ENCODE measurements at places on chromosomes 6 and 20.

DNA sequence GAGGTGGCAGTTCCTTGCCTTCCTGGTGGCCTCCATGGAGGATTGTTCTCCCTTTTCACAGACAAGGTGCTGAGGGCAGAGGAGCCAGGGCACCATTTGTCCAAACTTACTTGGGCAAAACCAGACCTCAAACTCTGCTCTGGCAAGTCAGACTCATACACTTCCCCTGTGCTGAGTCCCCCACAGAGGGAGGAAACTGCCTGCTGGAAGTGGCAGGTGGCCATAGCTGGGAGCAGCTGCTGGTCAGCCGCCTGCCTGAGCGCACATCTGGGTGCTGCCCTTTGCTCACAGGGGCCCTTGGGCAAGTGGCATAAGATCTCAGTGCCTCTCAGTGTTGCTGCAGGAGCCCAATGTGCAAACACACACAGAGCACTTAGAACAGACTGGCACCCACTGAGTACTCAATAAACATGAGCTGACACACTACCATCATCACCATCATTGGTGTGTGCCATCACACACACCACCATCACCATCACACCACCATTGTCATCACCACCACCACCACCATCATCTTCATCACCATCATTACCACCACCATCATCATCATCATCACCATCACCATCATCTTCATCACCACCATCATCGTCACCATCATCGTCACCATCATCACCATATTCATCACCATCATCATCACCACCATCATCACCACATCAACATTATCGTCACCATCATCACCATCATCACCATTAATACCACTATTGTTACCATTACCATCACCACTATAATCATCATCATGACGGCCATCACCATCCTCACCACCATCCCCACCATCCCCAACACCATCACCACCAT, 17.6 kb downstream of the NOL4L start:
- DNase-seq = no peak

DNA sequence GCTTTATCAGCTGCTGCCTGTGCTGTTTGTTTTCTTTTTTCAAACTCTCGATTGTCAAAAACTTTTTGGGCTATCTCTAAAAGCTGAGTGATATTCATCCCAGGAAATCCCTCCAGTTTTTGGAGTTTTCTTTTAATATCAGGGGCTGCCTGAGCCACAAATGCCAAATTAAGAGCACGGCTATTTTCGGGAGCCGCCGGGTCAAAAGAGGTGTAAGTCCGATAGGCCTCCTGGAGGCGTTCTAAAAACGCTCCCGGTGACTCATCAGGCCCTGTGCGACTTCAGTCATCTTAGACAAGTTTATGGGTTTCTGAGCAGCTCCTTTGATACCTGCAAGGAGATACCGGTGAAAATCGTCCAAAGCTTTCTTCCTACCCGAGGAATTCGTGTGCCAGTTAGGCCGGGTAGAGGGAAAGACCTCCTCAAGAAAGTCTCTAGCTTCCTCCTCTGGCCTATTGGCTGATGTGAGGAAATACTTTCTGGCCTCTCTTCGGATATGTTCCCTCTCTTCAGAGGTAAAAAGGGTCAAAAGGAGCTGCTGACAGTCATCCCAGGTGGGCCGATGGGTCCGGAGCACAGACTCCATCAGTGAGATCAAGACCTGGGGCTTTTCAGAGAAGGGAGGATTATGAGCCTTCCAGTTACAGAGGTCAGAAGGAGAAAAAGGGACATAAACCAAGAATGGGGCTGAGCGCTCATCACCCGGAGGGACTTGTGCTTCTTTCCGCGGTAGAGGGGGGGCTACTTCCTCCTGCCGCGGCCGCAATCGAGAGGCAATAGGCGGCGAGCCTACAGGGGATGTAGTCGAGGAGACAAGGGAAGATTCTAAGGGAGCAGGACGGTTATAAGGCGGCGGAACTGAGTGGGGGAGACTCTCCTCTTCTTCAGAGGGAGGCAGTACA, 151.1 kb downstream of the TRIM27 start:
- DNase-seq = no peak

- DNase-seq = no peak
Observed at GRCh38 chr20:35243986-35244385, 17.5 kb downstream of the MMP24 start.

DNA sequence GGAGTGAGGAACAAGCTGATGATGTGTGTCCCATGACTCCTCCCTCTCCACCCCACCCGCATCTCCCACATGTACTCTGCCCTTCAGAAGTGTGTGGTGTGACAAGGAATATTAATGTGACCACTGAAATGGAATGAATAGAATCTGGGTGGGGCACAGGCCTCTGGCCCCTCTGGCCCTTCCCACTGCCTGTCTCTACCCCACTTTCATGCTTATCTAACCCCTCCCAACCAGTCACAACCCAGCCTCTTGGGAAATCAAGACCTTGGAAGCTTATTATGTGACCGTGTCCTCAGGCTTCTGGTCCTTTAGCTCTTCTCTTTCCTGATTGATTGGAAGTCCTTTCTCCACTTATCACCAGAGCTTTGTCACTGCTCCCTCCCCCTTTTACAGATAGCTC, 312.2 kb upstream of the SOX4 start:
- no peak for DNase-seq

GRCh38 chr20:23932256-23932655, 52.7 kb upstream of the CST5 start:
- DNase-seq = no peak

DNA sequence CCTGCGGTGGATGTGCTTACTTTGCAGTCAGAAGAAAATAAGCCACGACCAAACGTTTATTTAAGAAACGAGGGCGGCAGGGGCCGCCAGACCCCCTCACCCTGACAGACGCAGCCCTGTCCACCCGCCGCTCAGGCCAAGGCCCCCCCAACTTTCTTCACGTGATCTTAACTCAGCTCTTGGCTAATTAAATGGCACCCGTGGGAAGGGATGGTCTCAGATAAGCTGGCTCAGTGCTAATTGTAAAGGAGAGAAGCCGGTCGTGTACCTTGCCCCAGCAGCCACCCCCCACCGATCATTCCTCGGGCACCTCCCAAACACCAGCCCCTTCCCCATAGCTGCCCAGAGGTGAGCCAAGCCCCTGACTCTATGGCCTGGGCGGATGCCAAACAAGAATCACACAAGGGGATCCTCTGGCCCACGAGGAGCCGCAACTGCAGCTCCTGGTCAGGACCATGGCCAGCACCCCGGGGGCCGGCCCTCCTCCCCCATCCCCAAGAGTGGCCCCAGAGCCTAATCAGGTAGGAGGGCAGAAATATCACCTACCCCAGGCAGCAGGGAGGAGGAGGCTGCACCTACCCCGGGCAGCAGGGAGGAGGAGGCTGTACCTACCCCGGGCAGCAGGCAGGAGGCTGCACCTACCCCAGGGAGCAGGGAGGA, 11.2 kb downstream of the KCNQ2 start:
- no peak for DNase-seq

- no peak for DNase-seq
Observed at GRCh38 chr6:111027219-111027618, 45.4 kb downstream of the RPF2 start.

DNA sequence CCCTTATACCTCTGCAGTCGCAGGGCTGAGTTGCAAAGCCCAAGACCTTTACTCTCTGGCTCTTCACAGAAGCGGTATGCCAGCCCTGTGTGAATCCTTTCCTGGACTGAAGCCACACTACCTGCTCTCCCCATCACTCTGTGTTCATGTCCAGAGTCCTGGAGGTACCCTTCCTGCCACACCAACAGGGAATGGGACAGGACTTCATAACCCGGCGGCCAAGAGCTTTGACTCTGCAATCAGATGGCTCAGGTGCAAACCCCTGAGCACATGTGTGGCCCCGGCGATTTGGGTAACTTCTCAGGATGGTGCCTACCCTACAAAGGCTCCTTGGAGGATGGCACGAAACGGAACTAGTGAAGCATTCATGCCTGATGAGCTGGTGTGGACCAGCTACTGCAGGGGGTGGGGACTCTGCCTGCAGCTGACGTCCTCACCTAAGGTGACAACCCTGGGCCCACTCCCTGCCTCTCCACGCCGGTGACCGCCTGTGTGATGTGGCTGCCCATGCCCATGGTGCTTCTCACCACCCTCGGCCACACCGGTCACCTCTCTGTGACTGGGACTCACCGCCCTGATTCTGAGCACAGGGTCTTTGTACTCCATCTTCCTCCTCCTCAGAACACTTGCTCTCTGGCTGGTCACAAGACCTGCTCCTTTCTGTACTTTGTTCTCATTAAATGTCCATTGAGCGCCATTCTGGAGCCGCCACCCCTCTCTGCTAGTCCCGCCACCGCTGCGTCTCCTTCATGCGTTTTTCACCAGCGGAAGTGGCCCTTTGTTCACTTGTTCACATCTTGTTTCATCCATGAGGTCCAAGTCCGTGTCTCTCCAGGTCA, 116.7 kb downstream of the SULF2 start:
- no peak for DNase-seq

- DNase-seq = no peak
Observed at GRCh38 chr6:53547166-53547810, 2.4 kb upstream of the GCLC start.

DNA sequence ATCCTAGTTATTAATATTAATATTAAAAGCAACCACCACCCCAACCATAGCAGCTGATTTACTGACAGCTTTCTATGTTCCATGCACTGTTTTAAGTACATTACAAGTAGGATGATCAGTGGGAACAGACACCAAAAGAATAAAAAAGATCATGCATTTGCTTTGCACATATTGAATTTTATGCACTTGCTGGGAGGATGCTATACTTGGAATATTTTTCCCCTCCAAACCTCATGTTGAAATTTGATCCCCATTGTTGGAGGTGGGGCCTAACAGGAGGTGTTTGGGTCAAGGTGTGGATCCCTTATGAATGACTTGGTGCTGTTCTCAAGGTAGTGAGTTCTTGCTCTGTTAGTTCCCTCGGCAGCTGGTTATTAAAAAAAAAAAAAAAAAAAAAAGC, 178.9 kb upstream of the MYLIP start:
- DNase-seq = no peak

DNA sequence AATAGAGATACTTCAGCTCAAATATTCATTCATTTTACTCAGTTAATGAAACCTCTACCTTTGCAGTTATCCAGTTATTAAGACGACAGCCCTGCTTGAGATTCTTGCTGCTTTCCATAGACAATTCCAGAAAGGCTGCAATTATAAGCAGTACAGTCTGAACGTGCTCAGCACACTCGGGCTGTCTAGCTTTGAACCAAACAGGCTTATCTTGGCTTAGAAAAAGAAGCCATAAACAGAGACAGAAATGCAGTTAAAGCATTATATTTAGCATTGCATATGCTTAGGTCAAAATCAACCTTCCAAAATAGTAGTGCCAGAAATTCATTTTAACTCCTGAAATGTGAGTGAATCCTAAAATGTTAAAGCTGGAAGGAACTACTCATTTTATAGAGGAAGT, 204.1 kb upstream of the KCNQ5 start:
- no peak for DNase-seq

- DNase-seq = no peak
Observed at GRCh38 chr6:23559587-23560343, 566.2 kb upstream of the NRSN1 start.

DNA sequence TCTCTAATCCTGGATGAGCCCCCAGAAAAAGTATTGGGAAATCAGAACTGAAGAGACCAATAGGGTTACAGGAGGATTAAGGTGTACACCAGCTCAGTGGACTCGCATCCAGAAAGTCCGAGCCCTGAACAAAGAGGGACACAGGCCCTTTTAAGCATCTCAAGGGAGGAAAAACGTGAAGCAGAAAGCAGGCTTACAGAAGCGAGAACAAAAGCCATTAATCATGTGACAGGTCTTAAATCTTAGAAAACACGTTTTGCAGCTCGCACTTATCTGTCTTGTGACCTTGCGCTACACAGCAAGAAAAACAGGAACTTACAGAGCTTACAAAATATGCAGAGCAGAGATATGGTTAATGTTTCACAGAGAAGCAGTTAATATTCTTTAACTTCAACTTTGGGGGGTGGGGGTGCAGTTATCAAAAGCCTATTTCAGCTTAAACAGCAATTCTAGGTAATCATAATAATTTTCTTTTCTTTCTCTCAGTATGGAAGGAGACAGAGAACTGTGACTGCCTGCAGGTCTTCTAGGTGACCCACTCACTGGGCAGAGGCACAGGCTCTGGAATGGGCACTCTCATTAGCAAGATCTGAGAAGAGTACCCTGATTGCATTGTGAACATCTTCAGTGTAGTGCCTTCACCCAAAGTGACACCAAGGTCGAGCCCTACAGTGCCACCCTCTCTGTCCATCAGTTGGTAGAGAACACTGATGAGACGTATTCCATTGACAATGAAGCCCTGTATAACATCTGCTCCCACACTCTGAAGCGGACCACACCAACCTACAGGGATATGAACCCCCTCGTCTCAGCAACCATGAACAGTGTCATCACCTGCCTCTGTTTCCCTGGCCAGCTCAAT, 65.0 kb upstream of the MOCS1 start:
- DNase-seq = no peak

GRCh38 chr6:155021680-155022079, 26.6 kb downstream of the TIAM2 start:
- DNase-seq = no peak

- no peak for DNase-seq
Observed at GRCh38 chr20:47244451-47244850, 112.0 kb downstream of the ZMYND8 start.

DNA sequence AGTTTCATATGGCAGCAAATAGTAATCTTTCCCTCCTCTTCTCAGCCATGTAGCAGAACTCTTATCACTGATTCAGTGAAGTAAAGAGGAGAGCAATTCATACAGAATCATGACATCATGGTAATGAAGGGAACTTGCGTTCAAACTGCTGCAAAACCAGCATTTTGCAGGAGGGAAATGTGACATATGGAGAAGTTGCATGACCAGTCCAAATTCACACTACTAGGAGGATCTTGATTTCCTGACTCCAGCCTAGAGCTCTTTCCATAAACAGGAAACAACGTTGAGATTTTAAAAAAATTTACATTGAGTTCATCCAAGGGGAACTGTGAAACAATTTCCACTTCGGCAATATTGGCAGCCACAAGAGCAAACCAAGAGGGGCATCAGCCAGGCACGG, 63.8 kb downstream of the MBOAT1 start:
- no peak for DNase-seq

DNA sequence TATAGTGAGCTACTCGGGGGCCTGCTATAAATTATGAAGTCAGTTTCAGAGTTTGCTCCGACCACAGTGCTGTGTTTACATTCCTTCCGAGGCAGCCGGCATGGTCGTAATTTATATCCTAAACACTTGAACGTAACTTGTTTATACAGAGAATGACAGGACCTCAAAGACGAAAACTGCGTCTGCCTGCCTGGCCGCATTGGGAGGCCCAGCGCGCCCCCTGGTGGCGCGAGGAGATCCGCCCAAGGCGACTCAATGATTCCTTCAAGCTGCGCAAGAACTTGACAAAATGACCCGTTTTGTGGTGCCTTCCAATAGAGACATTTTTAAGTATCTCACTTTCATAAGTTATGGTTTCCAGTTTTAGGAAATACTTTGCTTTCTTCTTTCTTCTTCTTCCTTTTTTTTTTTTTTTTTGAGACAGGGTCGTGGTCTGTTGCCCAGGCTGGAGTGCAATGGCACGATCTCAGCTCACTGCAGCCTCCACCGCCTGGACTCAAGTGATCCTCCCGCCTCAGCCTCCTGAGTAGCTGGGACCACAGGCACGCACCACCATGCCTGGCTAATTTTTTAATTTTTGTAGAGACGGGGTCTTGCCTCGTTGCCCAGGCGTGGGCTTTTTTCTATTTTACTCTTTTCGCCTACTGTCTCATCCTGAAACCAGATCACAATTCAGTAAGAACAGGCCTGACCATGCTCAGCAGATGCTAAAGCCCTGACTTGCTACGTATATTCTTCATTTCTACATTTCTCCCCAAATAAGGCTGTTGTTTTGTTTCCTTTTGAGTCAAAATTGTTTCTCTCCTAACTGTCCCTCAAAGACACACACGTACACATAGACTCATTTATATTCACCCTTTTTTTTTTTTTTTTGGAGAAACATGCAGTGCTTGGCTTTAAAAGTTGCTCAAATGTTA, 7.8 kb downstream of the FOXF2 start:
- DNase-seq = peak; percentile 75
